Activated CD8-positive, alpha-beta T cell treated with anti-CD3 and anti-CD28 coated beads for 36 hours (primary cell): ENCODE measurements at places on chromosomes 2 and 18.
A peak's percentile ranks its signal among the peaks of the same experiment; 100 is the strongest.

- no peak for DNase-seq
Observed at GRCh38 chr2:230676546-230676945, 36.1 kb upstream of the CAB39 start.

- DNase-seq: no peak
Observed at GRCh38 chr18:50034029-50034428, 160.9 kb downstream of the MYO5B start.

- no peak for DNase-seq
Observed at GRCh38 chr2:233411162-233411561, 56.9 kb downstream of the DGKD start.

DNA sequence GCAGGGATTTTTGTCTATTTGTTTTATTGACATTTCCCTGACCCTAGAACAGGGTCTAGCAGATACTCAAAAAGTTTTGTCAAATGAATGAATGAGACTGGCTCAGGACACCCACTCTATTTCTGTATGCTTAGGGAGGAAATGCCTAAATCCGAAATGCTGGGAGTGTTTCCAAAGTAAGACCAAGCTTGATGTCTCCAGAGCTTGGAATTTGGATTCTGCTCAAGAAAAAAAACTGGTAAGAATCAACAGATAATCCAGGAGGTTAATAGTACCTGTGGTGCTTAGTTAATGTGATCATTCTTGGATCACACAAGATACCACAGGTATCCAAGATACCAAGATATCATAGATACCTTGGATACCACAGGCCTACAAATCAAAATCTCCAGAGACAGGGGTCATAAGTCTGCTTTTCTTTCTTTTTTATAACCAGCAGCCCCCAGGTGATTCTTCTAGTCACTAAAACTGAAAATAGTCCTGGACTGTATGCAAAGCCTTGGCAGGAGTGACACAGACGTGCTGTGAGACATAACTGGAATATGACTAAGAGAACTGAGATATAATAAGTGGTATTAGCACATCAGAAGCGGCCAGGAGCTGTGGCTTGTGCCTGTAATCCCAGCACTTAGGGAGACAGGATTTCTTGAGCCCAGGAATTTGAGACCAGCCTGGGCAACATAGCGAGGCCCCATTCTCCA lies 39.9 kb upstream of the SP3 start:
- DNase-seq: peak; percentile 23

GRCh38 chr2:170550501-170550900 lies 164.6 kb upstream of the SP5 start:
- DNase-seq: no peak

DNA sequence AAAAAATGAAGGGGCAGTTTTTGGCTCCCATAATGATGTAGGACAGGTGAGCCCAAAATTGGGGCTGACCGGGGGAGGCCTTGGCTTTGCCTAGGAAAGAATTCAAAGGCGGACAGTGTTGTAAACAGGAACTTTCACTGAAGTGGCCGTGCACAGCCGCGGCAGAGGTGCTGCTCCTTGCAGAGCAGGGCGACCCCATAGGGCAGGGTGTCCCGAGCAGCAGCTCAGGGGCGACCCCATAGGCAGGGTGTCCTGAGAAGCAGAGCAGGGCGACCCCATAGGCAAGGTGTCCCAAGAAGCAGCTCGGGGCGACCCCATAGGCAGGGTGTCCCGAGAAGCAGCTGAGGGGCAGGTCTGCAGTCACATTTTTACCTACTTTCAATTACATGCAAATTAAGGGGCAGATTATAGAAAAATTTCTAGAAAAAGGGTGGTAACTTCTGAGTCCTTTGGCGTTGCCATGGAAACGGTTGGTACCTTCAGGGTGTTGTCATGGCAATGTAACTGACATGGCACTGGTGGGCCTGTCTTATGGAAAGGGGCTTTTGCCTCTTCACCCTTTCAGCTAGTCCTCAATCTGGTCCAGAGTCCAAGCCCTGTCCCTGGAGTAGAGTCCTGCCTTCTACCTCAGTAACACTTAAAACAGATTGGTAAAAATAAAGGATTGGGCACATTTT lies 134.5 kb downstream of the FBXO15 start:
- DNase-seq: no peak

DNA sequence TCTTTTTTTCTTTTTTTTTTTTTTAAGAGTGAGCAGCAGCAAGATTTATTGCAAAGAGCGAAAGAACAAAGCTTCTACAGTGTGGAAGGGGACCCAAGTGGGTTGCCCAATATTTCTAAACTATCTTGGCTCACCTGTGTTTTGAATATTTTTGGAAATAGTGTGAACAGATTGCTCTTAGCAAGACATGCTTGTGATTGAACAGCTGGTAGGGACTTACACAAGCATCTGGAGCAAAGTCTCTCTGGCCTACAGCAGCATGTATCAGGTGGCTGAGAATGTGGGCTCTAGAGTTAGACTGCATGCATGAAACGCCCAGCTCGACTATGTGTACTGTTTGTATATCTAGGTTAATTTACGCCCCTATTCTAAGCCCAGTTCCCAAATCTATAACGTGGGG lies 40.3 kb upstream of the FBXO11 start:
- no peak for DNase-seq

DNA sequence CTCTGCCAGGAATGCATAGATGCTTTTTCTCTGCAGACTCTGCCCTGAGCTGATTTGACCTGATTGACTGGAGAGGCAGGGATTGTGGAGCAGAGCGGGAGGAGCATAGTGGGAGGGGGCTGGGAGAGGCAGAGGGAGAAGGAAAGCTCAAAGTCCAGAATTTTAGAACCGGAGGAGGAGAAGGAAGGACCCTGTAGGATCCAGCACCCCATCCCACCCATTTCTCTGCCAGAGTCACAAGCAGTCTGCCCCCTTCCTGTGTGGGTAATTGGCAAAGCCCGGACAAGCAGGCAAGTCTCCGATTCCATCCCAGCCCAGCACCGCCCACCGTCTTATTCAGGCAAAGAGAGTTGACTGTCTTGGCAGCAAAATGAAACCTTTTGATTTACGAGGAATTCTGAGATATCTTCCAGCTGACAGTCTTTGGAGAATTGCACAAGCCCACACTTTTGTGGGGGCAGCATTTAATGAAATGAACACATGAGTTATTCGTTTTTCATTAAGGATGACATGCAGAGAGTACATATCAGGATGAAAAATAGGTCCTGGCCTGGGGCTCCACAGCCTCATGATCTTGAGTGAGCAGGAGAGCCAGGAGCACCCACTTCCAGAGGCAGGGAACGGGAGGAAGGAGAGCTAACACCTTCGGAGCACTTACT lies 103.1 kb downstream of the MCFD2 start:
- DNase-seq: no peak

DNA sequence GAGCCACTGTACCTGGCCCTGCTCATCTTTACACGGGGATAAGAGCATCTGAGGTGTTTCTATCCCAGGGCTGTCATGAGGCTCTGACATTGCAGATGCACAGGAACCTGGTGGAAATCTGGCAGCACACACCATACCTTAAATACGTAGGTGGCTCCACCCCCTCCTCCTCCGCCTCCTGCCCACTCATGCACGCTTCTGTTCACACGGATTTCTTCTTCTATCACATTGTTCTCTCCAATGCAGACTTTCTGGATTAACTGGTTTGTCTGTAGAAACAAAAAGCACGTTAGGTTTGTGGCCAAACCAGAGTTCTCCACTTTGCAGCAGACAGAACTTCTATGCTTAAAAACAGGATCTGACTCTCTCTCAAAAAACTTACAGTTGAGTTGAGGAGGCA lies 118.2 kb downstream of the CLIP4 start:
- DNase-seq: no peak

- DNase-seq: no peak
Observed at GRCh38 chr2:97819754-97820153, 106.4 kb downstream of the ZAP70 start.

GRCh38 chr2:129103936-129104878 lies 785.5 kb upstream of the HS6ST1 start:
- DNase-seq: no peak

GRCh38 chr18:57915248-57915647 lies 112.1 kb upstream of the ATP8B1 start:
- no peak for DNase-seq

DNA sequence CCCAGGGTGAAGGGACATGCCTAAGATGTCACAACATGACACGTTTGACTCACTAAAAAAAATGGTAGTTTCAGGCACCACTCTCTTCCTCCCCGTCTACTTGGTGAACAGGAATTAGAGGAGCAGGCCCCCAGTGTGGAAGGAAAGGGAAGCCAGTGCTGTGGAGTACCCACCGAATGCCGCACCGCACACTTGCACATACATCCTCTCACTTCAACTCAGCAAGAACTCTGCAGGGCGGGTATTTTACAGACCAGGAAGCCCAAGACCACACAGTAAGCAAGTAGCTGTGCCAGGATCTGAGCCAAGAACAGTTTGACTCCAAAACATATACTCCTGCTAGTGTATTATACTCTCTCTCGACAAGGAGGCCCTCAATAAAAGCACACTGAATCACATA lies 69.8 kb downstream of the BCL2 start:
- DNase-seq: peak; percentile 46

- DNase-seq: no peak
Observed at GRCh38 chr18:9557250-9557943, 57.0 kb downstream of the PPP4R1 start.

DNA sequence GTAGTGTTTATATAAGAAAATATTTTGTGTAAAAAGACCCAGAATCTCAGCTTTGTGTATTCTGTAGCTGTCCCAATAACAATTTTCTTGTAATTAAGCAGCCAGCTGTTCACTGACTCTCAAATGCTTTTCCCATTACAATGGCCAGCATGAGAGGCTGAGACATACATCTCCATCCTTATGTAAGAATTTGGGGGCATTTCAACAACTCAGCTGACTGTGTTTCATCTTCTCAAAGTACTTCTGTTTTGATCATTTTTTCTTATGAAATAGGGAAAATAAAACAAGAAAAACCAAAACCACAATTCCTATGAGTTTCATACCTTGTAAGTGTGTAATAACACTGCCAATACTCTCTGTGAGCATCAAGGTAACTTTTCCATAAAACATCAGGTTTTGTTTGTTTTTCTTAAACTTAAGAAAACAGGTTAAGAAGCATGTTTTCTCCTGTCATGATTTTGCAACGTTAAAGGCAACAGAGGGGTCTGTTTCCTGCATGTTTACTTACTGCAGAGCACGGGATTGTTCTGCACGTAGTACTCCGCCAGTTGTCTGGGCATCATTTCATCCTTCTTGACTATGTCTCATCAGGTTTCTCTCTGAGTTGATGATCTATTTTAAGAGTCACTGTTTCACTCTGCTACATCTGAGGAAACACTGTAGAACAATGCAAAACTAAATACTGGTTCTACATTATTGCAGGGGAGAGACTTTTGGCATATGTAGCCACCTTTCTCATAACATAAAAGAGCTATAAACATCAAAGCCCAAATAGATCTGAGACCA lies 62.9 kb upstream of the CYRIA start:
- no peak for DNase-seq

- no peak for DNase-seq
Observed at GRCh38 chr2:33021542-33022227, 74.9 kb downstream of the LTBP1 start.

GRCh38 chr18:23712445-23712844 lies 23.2 kb downstream of the LAMA3 start:
- peak; percentile 24 for DNase-seq

GRCh38 chr2:33530690-33531548 lies 54.5 kb downstream of the RASGRP3 start:
- DNase-seq: no peak

DNA sequence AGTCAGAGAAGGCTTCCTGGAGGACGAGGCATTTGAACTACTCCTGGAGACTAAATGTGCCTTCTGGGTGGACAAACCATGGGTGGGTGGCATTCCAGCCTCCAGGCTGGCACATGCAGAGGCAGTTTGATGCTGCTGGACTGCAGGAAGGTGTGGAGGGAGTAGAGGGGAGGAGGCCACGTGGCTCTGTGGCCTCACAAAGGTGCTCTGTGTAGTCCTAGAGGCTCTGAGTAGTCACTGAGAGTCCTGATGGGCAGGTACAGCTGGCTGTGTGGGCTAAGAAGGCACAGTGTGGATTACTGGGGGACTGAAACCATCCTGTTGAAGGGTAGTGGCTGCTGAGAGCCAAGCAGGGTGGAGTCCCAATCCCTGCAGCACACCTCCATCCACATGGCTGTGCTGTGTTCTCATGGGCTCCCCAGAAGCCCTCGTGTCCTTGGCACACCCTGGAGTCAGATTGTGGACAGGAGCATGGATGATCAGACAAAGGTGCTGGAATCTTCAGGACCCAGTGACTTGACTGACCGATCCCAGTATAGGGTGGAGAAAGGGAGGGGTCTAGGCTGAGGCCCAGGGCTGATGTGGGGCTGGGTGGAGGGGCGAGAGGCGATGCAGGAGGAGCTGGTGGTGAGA lies 87.4 kb upstream of the HS6ST1 start:
- DNase-seq: no peak

- DNase-seq: no peak
Observed at GRCh38 chr18:74083557-74083952, 64.1 kb downstream of the FBXO15 start.

- DNase-seq: peak; percentile 33
Observed at GRCh38 chr2:165793779-165794535, at the start of gene GALNT3. TSS of gene GALNT3 (minus strand) at chr2:165794247. CDS start at chr2:165770700, 23,547 bp downstream.

- DNase-seq: peak; percentile 54
Observed at GRCh38 chr2:181357979-181358378, 99.2 kb upstream of the ITGA4 start.

DNA sequence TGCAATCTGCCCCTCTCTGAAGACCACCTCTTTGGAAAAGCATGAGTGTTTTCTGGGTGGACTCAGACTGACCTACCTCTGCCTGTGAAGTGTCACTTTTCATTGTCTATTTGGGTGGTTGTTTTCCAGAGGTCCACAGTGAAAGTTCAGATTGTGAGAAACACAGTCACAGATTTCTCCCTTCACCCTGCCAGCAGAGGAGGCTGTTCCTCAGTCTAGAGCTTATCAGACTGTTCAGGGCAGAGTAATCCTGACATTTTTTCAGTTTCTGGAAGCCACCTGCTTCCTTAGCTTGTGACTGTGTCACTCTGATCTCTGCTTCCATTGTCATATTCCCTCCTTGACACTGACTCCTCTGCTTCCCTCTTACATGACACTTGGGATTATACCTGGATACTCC lies 55.4 kb upstream of the RMP24 start:
- no peak for DNase-seq

- DNase-seq: no peak
Observed at GRCh38 chr2:32721376-32721775, 93.5 kb downstream of the TTC27 start.

DNA sequence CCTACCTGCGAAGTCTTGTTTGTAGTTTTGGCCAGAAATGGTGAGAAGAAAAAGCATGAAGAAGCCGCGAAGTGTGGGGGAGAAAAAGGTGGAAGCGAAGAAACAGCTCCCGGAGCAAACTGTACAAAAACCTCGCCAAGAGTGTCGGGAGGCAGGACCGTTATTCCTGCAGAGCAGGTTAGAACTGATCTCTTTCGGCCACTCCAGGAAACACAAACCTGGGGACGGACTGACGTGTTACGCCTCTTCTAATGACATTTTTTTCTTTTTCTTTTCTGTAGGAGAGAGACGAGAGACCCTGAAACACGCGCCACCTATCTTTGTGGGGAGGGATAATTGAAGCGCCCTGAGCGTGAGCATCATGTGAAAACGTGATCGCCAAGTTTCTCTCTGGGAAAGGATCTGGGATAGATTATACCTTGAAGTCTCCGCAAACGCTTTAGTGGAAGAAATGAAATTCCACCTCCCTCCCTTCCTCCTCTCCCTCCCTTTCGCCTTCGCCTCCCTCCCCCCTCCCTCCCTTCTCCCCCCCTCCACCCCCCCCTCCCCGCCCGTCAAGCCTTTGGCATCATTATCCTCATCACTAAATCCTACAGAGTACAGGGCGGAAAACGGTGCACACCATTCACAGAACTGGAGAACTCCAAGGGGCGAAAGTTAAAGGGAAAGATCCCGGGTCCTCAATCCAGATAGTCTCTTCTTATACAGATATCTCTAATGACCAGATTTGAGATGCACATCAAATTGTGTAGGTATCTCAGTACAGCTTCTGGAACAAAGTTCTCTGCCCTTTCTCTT lies at the start of gene ZEB2:
Gene ZEB2, minus strand, starts transcription at position 186 of the 798 bp plus-strand sequence. CDS start 2,769 bp downstream, outside the sequence.
- peak; percentile 71 for DNase-seq
